ENCODE measurements at places on chromosomes 7 and 10.

- DNase-seq: no peak
These were observed 411.6 kb upstream of the KCND2 start for GRCh38 chr7:119861385-119861784.

DNA sequence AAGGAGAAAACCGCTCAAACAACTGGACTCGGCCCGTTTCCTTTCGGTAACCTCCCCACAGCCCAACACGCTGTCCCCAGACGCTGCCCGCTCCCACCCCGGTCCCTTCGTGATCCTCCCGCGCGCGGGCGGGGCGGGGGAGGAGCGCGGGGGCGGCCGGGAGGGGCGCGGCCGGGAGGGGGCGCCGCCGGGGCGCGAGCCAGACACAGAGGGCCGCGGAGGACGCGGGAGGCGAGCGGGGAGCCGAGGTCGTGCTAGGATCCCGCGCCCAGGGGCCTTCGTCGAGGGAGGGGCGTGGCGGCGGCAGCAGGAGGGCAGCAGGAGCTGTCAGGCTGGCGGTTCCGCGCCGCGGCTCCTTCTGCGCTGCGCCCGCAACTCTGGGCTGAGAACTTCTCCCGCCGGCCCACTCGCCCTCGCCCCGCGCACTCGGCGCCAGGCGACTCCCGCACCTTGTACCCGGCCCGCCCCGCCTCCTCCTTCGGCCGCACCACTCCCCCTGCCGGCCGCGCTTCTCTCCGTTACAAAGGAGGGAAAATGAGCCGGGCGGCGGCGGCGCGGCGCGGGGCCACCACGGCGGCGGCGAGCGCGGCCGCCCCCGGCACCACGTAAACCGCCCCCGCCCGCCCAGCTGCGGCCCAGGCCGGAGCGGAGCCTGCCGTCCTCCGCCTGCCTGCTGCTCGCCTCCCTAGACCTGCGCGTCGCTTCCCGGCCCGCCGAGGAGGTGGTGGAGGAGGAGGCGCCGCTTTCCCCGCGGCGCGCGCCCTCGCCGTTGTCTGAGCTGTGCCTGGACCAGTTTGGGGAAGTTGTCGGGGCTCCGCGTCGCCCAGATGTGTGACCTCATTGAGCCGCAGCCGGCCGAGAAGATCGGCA is at the start of gene CDK14:
Gene CDK14 (plus strand): TSS at position 521 of the 870 bp plus-strand sequence. CDS start 307 bp downstream, at position 828.
- DNase-seq: no peak

DNA sequence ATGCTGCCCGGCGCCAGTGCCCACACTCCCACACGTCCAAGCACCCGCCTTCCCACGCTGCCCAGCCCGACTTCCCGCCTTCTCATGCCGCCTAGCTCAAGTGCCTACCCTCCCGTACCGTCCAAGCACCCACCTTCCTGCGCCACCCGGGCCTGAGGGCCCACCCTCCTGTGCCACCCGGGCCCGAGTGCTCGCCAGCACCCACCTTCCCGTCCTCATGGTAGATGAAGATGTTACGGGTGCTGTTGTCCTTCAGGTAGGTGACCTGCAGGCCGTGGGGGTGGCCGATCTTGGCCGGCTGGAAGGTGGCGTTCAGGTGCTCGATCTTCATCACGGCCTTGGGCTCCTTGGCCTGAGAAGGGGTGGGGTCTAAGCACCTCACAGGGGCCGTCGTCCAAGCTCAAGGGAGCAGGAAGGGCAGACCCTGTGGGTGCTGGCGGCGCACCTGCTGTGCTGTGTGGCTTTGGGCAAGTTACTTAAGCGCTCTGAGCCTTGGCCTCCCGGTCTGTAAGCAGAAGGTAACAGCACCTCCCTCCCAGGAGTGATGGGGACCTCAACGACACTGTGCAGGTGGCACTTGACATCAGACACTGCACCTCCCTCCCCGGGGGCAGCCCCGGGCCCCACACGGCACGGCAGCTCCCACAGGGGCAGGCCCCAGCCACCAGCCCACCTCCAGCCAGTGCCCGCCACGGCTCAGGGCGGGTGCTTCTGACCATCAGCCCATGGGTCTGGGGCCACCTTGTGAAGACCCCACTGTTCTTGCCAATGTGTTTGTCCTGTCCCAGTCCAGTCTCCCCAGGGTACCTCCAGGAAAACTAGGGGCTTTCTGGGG is 27.8 kb downstream of the GET4 start:
- DNase-seq: no peak

- DNase-seq: no peak
These were observed 1.2 kb downstream of the FOXK1 start for GRCh38 chr7:4683043-4683883.

GRCh38 chr10:6582298-6582697 is 2.2 kb upstream of the PRKCQ start:
- DNase-seq: no peak

DNA sequence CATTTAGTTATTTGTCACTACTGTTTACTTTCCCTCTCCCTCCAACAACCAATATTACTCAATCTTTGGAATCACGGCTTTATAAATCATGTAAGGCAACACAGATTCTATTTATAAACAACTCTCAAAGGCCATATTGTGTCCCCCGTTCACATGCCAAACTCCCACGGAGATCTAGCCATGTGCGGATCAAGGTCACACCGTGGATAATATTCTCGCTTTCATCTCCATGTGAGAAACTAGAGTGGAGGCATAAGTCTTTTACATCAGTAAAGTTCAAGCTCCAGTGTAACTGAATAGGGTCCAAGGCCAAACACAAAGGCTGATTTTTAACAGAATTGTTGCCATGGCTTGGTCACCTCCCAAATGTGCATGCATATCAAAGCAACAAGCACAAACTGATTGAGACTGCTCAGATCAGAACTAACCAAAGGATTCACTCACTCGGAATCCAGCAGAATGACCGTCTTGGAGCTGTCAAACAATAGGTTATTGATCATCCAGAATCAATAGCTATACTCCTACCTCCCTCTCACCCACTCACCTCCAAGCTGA is 569.5 kb upstream of the LRRN3 start:
- no peak for DNase-seq

DNA sequence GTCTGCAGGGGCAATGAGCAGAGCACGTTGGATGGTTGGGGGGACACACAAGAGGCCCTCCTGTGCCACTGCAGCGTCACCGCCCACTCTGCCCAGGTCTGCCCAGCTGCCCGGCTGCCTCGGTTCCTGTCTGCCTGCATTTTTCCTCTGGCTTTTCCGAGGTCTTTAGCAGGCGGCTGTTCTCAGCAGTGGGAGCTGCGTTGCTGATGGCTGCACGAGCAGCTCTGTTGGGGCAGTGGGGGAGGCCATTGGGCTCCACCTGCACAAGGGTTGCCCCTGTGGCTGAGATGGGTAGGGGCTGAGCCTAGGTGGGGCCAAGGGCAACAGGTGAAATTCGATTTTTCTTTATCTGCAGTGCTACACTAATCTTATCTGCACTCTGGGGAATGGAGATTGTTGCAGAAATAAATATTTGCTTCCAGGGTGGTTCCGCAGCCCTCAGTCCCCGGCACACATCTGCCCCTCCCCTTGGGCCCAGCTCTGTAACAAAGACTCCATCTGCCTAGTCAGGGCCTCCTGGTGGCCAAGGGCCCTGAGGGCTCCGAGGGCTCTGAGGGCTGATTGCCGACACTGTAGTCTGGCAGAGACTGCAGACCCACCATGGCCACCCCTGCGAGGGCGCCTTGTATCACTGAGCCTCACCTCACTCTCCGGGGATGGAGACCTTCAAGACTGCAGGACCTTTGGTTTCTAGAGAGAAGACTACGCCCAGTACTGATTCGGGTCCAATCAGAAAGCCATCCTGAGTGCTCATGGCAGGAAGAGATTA is 141.7 kb upstream of the SHH start:
- no peak for DNase-seq

Data from activated naive CD8-positive, alpha-beta T cell treated with anti-CD3 and anti-CD28 coated beads, Interleukin-2, amount 50 U/mL, for 16 hours (primary cell).